Activated naive CD4-positive, alpha-beta T cell treated with anti-CD3 and anti-CD28 coated beads, Interleukin-2, amount 50 U/mL, for 16 hours (primary cell): ENCODE measurements at places on chromosomes 11 and 22.

- DNase-seq, result no peak
Observed at GRCh38 chr11:86210898-86211297, 33.7 kb upstream of the EED start.

GRCh38 chr11:117933930-117934329 lies 4.7 kb upstream of the TMPRSS13 start:
- no peak for DNase-seq

- DNase-seq, result no peak
Observed at GRCh38 chr11:64443001-64443400, 84.0 kb downstream of the RPS6KA4 start.

DNA sequence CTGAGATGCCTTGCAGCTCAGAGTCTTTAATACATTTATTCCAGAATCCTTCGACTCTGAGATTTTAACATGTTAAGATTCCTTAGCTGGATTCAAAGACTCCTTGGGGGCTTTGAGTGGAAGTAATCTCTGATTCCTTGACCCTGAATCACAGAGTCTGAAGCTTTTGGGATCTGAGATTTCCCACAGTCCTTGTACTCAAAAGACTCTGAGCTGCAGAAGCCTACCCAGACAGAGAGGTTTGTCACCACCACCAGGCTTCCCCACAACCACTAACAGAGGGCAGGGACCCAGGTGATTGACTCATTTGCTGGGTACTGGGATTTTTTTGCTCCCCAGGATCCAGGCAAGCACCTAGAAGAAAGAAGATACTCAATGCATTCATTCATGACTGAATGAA lies 1.4 kb upstream of the SERPINH1 start:
- no peak for DNase-seq

GRCh38 chr11:80096736-80097135 lies 655.9 kb upstream of the TENM4 start:
- no peak for DNase-seq

- DNase-seq, result no peak
Observed at GRCh38 chr11:83102834-83103233, 31.1 kb upstream of the RAB30 start.

GRCh38 chr22:39364714-39365491 lies 15.1 kb downstream of the SYNGR1 start:
- DNase-seq, result no peak

- no peak for DNase-seq
Observed at GRCh38 chr11:110518809-110519514, 89.2 kb downstream of the FDX1 start.

DNA sequence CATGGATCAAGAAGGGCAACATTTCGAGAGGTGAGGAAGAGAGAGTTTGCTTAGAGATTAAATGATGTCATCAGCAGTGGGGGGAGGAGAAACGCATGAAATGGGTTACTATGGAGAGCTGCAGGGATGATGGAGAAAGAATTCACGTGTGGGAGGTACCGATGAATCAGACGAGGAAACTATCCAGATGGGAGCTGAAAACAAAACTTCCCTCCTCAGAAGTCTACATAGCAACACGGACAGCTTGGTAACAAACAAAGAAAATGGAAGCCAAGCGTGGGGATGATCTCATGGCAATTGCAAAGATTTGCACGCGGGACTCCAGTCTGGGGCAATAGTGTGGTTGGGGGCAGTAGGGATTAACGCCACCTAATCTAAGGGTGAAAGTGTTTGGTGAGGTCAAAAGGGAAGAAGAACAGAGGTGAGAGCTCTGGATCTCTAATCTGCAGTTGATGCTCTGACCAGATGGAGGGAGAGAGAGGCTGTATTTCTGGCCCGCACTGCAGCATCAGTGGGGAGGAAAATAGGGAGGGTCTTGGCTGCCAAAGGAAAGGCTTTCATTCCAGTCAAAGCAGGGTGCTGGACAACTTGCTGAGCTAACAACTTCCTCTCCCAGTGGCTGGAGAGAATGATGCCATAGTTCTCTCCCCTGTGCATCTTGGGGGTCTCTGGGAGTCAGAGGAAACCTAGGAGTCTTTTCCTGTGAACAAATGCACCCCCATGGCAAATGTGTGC lies 43.4 kb upstream of the CSNK2A3 start:
- no peak for DNase-seq

DNA sequence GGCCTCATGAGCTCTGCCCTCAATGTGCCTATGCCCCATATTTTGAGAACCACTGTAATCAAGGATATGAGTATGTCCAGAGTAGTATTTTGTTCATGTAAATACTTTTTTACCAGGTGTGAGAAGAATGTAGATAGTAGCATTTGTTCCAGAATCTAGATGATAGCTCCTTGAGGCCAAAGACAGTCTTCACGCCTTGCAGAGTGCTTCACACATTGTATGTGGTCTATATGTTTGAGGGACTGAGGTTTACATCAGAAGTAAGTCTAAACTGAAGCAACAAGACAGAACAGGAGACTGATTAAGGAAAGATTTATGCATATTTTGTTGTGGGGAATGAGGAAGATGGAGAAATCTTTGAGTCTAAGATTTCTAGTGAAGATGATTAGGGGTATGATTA lies 12.5 kb downstream of the CEP57 start:
- no peak for DNase-seq

- DNase-seq, result no peak
Observed at GRCh38 chr22:49296561-49296960, 531.1 kb downstream of the BRD1 start.

- DNase-seq, result no peak
Observed at GRCh38 chr11:19777039-19777376, 64.4 kb downstream of the NAV2 start.

GRCh38 chr11:107221748-107222285 lies 203.5 kb upstream of the GUCY1A2 start:
- DNase-seq, result no peak

DNA sequence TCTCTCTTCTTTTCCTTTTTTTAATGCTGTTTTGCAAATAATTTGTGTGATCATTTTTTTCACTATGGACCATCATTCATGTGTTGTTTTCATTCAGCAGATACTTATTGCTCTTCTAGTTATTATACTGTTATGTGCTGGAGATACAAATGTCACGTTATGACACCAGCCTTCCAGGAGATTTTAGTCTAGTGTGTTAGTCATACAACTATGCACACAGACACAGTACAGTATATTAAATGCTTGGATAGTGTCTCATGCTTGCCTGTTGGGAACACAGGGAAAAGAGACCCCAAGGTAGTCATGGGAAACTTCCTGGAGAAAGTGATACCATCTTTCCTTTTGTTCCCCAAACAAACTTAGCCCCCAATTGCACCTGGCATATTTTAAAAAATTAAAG lies 116.1 kb downstream of the UVRAG start:
- DNase-seq, result no peak

DNA sequence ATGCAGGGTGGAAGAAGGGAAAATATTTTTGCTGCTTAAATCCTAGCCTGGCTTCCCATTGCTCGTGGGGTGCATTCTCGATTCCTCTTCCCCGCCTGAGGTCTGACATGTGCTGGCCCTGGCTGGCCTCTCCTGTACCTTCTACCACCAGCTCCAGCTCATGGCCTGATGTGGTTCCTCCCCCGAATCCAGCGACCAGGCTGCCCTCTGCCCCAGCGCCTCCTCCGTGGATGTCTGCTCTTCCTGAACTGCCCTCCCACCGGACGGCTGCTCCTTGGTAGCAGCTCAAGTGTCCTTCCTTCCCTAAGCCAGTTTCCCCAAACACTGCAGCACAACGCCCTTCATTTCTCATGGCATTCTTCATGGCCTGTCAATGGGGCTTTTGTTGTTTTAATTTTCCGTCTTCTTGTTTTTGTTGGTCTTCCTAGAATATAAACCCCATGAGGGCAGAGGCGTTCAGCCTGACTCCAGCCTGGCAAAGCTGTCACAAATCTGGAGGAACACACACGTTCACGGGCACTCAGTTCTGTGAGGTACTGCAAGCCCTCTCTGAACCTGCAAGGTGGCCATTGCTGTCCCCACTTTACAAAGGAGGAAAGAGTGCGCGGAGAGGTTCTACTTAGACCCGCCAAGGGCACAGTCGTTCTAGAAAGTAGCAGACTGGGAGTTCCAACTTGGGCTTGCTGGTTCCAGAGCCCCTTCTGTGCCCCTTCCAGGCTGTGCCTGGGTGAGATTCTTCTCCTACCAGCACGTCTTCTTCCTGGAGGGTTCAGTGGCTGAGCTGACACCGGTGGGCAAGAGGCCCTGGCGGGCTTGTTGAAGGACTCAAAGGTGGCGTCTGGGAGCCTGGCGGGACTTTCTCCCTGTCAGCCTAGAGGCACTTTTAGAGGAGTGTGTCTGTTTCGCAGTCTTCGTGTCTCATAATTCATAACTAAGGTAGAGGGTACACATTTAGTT lies 953 bp upstream of the LRP5 start:
- no peak for DNase-seq

DNA sequence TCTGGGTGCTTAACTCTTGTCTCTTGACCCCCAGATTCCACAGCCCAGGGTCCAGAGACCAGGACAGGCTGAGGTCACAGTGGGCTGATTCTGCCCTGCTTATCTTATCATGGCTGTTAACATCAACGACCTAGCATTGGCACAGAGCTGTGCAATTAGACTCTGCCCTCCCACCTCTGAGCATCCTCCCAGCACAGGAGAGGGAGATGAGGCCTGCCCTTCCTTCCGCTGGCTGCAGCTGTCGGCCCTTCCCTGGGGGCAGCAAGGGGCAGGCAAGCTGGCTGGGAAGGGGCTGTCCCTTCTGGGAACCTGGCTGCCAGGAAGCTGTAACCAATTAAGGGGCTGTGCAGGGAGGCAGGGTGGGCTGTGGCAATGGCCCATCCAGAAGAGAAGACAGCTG lies 22.5 kb downstream of the LRRC10B start:
- no peak for DNase-seq

DNA sequence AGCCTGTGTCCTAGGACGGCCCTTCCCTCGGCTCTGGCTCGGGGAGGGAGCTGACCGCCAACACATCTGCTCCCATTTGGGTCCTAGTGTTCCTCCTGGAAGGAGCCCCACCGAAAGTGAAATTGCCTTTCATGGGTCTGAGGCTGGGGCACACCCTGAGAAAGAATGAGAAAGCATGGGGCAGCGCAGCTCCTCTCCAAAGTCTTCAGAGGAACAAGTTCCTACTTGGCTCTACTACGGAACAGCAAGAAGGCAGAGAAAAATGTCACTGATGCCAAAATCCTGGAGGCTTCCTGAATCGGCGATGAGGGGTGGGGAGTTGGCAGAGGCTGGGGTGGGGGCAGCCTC lies 41.5 kb upstream of the MYEOV start:
- no peak for DNase-seq
